ENCODE measurements at places on chromosomes 2 and 18.
A peak's percentile ranks its signal among the peaks of the same experiment; 100 is the strongest.

DNA sequence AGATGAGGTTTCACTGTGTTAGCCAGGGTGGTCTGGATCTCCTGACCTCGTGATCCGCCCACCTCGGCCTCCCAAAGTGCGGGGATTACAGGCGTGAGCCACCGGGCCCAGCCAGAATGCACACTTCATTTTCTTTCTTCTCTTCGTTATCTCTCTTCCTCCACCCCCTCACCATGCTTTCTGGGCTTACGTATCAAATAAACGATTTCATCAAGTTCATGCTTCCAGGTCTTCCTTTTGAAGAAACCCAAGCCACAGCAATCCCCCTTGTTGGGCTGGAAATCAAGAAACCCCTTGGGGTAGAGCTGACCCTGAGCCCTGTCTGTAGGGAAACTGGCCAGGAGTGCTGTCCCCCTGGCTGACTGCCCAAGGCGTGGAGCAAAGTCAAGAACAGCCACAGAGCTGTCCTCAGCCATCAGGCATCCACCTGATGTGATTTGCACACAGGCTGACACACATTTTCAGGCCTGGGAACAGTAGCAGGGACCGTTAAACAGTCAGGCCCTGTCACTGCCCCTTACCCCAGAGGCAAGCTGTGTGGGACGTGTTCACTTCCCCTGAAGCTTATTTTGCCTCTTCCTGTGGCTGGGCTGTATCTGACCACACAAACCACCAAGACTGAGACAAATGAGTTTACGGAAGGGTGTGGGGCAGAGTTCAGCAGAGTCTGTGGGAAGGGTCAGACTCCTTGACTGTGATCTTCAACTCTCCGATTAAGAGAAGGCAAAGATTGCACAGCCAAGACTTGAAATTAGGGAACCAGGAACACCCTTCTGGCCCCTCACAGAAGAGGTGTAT lies 15.1 kb upstream of the NMUR1 start:
- peak; percentile 89 for DNase-seq

DNA sequence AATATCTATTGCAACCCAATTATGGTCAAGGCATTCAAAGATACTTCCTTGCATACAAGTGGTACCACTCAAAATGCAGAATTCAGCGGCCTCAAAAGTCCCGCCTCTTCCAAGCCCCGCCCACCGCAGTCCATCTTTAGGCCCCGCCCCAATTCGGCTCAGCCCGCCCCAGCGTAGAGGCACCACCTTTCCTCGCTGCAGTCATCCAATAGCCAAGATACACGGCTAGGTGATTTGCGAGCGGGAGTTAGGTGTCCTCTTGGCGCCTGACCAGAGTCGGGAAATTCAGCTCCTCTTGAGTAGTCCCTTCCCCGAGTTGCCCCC lies 431 bp upstream of the SEC11C start:
- DNase-seq = peak; percentile 97

- DNase-seq = no peak
Observed at GRCh38 chr2:152063325-152063924, 35.4 kb downstream of the CACNB4 start.

DNA sequence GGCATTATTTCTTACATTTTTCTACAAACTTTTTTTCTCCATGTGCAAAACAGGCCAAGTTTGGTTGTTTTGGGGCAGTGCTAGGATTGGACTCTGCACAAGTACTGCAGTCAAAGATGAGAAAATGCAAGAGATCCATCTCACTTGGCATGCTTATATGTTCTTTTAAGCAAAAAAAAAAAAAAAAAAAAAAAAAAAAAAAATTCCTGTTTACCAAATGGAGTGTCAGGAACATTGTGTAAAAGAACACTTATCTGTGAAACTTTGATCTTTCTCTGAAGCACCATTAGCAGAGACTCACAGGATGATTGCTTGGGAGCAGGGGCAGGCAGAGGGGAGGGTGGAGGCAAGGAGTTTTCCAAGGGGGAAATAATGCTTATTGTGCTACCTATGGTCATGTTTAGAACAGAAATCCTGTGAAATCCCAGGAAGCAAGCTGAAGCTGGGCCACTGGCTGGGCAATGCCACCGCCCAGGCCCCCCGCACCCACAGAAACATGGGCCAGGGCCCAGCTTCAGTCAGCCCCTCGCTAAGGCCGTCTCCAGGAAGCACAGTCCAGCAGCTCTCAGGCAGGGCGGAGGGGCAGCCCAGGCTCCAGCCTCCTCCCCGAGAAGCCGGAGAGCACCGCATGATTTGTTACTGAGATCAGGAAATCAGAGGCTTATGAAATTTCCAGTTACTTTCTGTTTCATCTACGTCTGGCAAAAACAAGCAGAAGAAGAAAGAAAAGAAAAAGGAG lies 229.4 kb downstream of the ZNF516 start:
- DNase-seq = no peak

DNA sequence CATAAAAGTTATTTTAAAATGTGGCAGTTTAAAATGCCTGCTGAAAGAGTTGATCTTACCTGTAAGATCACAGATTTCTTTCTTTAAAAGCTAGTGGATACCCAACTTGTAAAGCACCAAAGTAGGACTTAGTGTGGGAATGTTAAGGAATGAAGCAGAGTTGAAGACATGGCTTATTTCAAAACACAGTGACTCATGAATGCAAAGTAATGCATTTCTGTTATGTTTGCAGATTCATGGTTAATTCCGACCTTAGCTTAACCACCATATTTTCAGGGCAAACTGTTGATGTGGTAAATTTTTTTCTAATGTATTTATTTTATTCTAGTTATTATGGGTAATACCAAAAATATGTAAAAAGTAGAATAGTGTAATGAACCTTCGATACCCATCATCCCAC lies 206.8 kb upstream of the FOSL2 start:
- DNase-seq = no peak

DNA sequence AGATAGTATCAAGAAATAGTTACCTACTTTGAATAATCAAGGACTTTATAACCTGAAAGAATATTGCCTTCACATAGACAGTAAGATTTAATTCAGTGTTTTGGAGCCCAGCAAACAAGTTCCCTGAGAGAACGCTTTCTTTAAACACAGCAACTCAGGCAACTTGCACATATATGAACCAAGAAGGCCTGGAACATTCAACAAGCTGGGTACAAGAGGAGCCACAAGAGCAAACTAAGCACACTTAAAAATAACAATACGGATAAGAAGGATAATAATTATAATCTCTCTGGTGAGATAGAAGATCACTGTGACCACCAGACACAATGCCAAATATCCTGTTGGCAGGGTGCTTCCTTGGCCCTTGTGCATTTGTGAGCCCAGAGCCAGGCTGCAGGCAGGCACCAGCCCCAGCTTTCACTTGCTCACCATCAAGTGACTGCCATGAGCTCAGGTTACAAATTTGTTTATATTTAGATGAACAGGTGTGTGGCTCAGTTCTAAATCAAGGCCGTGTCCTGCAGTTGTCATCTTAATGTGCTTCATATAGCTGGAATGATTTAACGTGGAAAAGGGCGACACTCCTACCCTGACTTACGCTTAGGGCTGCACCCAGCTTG lies 446.6 kb downstream of the IRS1 start:
- DNase-seq = no peak

DNA sequence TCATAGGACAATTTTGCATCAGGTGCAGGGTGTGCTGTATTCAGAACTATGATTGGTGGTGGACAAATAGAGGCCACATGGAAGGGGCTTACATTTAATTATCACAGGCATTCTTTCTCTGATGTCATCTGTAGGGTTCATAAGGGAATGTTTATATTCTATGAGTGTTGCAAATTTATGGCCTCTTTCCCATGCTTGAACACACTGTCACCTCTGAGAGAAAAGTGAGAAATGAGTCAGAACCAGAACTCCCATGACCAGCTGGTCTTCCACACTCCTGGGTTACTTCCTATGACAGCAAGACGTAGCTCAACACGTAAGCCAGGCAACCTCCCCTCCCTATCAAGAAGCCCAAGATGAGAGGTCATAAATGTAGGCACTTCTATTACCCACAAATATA lies 310.8 kb downstream of the PIEZO2 start:
- DNase-seq = no peak

DNA sequence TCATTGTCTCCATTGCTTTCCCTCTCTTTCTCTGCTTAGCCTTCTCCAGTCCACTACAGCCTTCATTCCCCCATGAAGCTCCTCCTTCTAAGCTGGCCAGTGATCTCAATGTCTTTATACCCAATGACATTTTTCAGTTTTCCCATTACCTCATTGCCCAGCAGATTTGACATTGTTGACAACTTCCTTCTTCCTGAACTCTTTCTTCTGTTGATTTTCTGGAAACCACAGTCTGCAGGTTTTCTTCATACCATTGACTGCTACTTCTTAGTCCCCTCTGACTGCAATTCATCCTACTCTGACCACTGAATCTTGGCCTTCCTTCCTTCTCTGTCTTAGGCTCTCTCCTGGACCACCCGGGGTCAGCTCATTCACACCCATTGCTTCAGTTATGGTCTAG lies 22.9 kb upstream of the SPP2 start:
- DNase-seq = no peak

- no peak for DNase-seq
Observed at GRCh38 chr2:109164739-109165221, 35.8 kb downstream of the SH3RF3 start.

DNA sequence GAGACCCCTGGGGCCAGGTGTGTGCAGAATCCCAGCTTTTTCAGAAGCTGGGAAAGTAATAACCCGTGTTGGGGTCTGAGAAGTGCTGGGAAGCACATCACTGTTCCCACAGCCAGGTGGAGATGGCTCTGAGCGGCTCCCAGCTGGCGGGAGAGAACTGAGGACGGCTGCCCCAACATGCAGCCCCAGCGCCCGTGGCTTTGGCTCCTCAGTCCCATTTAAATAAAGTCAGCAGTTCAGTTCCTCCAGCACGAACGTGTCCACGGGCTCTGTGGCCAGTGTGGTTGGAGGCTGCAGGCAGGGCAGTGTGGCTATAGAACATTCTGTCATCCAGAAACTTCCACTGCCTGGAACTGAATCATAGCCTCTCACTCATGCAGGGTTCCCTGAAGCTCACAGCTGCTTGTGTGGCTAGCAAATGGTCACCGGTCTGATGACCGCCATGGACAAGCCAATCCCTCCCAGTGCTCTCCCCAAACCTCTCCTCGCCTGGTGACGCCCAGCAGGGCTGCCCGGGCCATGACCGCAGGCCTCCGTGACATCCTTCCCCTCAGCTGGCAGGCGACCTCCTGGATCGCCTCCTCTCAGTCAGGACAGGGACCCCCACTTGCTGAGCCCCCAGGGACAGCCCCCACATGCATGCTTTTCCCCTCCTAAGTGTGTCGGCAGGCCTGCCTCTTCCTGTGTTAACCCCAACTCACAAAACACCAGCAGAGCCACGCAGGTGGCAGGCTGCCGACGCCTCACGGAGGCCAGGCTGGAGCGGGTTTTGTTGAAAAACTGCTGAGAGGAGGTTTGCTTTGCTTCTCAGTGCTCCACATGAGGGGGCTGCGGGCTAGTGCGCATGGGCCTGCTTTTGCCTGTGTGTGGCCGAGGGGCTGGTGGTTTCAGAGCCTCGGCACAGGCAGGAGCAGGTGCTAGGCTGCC lies 1.3 kb downstream of the RTP5 start:
- DNase-seq = no peak

DNA sequence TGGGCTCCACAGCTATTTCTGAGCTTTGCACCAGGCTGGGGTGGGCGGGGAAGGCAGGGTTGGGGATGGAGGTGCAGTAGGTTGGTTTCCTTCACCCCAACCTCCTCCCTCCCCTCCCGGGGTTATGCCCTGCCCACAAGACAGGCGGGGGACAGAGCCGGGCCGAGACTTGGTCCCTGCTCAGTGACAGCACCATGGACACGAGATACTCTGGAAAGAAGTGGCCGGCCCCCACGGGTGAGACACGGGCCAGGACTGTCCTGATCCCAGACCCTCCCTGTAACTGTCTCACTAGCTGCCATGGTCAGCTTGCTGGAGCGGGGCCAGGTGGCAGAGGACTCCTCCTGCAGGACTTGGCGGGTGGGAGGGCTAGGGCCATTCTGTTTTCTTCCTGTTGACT lies 59.7 kb downstream of the DYSF start:
- DNase-seq = no peak

DNA sequence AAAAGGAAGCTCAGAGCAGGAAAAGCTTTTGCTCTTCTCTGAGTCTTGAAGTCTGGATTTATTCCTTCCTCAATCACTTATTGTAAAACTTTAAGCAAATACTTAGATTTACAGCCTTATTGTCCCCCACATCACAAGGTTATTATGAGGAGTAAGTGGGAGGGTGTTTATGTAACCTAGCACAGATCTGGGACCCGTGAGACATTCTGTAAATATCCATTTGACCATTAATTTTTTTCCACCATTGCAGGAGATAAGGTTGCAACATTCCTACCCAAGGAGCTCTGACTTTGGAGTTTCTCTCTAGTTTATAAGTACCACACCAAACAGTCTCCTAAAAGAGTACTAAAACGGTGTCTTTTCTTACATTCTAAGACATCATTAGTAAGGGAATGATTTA lies 52.1 kb upstream of the CTIF start:
- no peak for DNase-seq

DNA sequence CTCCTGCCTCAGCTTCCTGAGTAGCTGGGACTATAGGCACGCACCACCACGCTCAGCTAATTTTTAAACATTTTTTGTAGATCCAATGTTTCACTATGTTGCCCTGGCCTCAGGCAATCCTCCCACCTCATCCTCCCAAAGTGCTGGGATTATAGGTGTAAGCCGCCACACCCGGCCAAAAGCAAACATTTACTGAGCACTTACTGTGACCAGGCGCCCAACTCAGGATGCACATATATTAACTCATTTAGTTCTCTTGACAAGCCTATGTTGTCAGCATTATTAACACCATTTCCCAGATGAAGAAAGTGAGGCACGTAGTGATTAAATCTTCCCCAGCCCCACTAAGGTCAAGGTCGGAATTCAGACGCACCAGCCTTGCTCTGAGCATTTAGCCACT lies 41.1 kb downstream of the TMEM37 start:
- DNase-seq = no peak

DNA sequence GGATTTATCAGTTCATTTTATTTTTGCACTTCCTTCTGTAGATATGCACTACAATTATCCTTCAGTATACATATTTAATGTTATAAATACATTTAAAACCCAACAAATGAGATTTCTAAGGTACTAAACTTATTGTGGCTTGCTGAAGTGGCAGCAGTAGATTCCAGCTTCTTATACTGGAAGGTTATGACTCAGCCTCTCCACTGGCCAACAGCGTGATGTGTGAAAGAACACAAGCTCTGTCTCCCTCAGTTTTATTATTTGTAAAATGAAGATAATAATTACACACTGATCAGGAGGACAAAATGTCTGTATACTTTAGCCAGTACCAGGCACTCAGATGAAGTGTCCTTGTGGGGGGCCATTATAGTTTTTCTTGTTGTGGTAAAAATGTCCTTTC lies 1147.1 kb downstream of the CNTNAP5 start:
- no peak for DNase-seq

All from hematopoietic multipotent progenitor cell treated with erythropoietin and hydrocortisone succinate and interleukin-3 and kit ligand, for 6 days (in vitro differentiated cells).